ENCODE measurements at places on chromosomes 7 and 10.

- no peak for DNase-seq
These were observed 303.3 kb downstream of the IPMK start for GRCh38 chr10:57964351-57964750.

DNA sequence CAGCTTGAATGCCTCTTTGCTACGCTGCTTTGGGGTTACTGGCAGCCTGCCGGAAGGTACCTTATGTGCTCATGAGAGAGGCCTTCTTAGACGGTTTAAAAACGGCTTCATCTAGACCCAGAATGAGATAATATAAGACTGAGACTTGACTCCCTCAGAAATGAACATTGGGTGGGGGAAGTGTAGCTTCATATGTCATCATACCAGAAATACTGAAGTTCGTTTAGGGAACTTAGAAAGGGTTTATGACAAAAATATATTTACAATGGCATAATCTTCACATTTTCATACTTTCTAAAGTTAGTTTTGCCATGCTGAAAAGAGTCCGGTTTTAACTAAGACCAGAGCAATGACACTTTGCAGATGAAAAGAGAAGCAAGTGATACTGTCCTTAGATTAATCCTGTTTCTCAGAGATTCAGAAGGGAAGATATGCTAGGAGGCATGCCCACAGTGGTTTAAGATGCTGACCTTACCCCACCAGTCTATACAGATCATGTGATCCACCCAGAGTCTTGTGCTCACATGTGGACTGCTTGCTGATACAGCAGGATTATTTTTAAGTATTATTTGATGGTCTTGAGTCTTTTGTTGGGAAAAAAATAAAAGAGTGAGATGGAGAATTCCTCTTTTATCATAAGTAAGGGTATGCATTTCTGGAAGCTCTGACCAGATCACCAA is 40.8 kb upstream of the HGF start:
- DNase-seq, result no peak

DNA sequence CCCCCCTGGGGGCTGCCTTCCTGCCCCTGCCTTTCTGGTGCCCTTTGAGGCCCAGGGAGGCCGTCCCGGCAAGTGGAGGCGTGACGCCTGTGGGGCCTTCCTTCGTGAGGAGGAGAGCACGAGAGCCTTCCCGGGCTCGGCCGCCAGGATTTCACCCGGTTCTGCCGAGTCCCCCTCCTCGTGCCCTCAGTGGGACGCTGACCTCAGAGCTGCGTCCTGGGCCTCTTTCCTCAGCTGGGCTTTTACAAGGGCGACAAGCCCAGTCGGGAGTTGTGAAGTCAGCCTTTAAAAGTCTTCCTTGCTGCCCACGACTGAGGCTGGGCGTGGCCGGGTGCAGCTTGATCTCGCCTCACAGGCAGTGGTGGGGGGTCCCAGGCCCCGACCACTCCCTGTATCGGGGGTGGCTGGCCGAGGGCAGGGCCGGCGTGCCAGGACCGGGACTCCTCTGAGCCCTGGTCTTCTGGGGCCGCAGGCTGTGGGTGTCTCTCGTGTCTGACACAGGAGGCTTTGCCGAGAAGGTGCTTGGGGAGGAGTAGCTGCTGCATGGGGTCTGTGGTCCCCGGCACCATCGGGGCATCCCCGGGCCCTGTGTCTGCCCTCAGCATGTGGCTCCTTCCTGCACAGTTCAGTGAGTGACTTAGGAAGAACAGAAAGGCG is 41.8 kb downstream of the FAM20C start:
- no peak for DNase-seq

DNA sequence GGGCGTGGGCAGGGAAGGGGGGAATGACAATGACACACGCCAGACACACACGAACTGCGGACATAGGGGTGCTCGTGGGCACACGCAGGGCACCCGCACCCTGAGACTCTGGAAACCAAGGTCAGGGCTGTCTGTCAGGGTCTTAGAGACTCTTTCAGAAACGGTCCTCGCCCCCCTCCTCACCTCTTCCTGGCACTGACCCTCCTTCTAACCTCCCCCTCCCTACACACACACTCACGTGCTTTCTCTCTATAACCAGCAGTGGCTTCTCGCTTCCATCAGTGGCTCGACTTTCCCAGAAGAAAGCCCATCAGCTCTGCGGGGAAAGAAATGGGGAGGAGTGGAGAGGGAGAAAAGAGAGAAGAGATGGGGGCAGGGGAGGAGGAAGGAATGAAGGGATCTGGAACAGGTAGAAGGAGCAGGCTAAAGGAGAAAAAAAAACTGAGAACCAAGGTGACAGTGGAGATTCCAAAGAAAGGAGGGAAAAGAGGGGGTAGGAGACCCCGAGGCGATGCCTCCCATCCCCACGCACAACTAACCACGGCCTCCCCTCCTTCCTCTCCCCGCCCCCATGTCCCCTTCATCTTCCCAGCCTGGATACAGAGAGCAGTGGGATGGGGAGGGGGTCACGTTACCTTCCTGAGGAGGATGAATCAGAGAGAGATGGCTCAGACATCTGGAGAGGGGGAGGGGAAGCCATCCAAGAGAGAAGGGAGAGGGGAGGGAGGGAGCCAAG is 1.7 kb upstream of the VGF start:
- no peak for DNase-seq

GRCh38 chr10:12419262-12419847 is 70.0 kb downstream of the CAMK1D start:
- peak; percentile 17 for DNase-seq

GRCh38 chr7:158991824-158992621 is 135.7 kb downstream of the DYNC2I1 start:
- no peak for DNase-seq

DNA sequence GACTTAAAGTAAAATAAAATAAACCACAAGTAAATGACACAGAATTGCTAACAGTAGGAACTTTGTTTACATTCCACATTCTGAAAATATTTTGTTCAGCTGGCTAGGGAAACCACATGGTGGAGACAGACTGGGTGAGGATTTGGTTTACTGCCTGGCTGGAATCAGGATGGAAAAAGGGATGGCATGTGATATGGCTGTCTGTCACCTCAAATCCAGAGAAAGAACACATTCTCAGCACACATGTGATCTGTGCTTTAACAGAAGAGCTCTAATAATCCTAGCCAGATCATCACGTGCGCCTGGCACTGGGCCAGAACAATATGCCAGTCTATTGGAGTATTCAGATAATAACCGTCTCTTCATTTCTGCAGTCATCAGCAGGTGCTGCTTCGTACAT is 90.9 kb upstream of the PIP4K2A start:
- no peak for DNase-seq

- DNase-seq, result no peak
These were observed 13.4 kb downstream of the BCCIP start for GRCh38 chr10:125836746-125837145.

DNA sequence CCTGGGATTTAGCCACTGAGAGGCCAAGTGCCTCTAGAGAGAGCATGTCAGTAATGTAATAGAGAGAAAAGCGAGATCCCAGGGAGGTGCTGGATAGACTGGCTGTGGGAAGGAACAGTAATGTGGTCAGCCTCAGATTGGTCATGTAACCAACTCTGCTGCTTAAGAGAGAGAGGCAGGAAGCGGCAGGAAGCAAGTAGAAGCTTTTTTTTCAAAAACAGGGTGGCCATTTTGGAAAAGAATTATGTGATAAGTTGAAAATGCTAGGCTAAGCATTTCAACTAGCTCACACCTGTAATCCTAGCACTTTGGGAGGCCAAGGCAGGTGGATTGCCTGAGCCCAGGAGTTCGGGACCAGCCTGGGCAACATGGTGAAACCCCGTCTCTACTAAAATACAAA is 3.7 kb upstream of the PCOLCE start:
- DNase-seq, result no peak

- DNase-seq, result no peak
These were observed 49.5 kb upstream of the HDAC9 start for GRCh38 chr7:18445916-18446520.

DNA sequence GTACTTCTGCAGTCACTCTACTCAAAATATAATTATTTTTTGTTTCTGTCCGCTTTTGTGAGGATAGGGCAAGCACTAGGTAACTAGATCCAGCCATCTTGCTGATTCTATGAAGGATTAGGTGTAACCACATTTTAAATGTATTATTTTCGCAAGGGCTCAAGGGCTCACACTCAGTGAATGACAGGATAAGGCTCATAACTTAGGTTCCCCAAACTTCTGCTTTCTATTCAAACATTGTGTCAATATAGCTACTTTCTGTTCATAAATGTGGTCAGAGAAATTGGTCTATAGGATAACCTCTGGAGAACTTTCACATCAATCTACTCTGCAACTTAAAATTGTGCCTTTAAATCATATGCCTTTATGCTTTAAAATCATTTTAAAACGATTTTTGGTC is 1141.2 kb downstream of the SORCS1 start:
- DNase-seq, result no peak

DNA sequence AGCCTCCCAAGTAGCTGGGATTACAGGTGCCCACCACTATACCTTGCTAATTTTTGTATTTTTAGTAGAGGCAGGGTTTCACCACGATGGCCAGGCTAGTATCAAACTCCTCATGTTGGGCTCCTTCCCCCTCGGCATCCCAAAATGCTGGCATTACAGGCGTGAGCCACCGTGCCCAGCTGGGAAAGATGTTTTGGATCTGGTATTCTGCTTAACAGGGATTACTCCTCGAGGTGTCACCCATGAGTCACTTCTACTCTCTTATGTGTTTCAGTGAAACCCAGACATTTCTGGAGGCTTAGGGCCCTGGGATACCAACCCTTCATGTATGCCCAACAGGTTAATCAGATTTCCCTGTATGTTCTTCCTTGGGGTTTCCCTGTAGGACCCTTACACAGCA is 11.8 kb upstream of the OPN4 start:
- DNase-seq, result no peak

GRCh38 chr7:75055155-75055554 is 18.4 kb downstream of the RCC1L start:
- no peak for DNase-seq

GRCh38 chr7:72781631-72782030 is 46.4 kb downstream of the TYW1B start:
- no peak for DNase-seq

- no peak for DNase-seq
These were observed 128.7 kb downstream of the AGMO start for GRCh38 chr7:15433151-15433550.

DNA sequence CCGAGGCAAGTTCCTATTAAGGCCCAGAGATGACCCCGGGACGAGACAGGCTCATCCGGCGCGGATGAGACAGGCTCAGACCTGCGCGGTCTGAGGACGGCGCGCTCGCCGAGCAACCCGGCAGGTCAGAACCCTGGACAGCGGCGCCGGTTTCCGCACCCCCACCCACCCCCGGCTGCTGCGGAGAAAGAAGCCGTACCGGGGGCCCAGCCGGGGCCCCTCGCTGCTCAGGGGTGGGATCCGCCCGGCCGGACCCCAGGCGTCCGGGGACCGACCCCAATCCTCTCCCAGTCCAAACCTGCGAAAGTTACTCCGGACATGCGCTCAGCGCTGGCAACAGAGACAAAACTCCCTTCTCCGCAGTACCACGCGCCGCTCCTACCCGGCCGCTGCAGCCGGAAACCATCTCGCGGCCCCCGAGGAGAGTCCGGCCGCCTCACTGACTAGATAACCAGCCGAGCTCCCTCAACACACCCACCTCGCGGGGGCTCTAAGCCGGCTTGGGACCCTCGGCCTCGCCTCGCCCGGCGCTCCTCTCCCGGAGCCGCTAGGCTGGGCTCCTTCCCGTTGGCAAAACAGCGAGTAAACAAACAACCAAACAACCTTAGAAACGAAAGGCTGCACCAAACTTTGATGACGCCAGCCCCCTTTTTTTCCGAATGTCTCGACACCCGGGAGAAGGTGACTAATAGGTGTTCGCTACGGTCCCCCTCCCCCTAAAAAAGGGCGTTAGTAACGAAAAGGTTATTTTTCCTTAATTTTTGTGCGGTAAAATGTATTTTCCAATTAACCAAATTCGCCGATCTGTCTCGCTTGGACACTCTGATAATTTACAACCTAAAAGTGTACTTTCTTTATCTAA is 2.3 kb upstream of the DRGX start:
- DNase-seq, result no peak

DNA sequence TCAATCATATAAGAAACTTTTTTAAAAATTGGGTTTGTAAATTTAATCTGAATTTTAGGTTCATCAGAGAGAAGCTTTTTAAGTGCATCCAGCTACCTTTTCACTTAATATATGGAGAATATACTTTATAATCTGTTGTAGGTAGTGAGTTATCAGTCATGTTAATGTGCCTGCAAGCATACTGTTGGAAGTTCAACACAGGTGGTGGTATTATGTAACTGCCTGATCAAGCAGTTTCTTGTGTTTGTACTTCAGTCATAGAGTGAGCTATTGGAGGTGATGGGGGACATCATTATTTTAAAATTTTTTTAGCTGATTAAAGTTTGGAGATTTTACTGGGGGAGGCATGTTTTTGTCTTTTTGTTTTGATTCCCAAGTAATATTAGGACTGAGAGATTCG is 2.5 kb downstream of the TNKS2 start:
- no peak for DNase-seq

DNA sequence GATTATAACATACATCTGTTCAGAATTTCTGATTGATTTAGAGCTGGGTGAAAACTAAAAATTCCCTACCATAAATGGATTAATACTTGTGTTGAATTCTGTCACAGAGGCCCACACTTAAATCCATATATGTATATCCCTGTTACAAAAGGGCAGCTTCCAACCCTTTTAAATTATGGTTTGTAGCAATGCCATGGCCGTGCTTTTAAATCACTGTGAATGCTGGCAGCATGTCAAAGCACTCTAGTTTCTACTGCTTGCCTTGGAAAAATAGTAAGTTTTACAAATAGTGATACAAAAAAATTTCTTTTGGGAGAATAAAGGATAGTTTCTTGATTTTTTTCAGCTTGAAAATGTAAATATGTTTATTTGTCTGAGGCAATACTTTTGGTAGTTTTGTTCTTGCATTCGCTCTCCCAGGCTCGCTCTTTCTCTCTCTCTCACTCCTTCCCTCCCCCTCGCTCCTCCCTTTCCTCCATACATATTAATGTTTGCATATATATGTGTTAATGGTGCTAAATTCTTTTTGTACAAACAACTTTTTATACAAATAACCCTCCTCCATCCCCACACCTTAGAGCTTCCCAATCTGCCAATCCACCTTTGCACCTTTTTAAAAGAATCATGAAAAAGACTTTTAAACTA is 29.8 kb downstream of the TES start:
- DNase-seq, result no peak

DNA sequence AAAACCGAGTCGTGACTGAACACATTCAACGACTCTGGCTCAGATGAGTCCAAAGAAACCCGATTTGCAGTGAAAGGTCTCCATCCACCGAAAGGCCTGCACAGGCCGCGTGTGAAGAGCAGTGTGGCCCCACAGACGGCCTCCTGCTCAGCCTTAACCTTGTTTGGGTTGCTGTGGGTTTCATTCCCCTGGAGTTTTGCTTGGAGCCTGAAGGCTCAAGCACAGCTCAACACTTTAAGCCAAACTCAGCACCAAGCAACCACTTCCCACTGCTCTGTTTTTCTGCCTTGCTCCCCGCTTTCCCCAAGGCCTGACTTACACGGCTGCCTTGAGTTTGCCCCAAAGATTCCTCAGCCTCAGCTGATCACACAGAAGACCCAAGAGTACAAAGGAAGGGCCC is 398.2 kb upstream of the NFE2L3 start:
- no peak for DNase-seq

DNA sequence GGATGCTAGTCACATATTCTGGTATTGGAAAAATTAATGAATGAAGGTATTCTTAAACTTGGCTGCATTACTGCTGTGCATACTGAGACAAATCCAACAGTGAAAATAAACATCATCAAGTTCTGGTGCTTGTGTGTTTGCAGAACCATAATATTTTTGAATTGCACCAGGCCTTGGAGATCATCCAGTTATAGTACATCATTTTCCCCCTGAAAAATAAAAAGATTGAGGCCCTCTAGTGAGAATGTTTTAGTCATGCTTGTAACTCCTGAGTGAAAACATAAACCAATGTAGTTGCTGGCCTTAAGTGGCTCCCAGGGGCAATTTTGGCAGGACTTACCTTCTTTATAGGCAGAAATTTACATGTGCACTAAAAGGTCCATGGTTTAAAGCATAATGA is 218.8 kb upstream of the TMEM229A start:
- no peak for DNase-seq
